Fibroblast of the aortic adventitia (primary cell): ENCODE measurements at places on chromosomes 7 and 10.

DNA sequence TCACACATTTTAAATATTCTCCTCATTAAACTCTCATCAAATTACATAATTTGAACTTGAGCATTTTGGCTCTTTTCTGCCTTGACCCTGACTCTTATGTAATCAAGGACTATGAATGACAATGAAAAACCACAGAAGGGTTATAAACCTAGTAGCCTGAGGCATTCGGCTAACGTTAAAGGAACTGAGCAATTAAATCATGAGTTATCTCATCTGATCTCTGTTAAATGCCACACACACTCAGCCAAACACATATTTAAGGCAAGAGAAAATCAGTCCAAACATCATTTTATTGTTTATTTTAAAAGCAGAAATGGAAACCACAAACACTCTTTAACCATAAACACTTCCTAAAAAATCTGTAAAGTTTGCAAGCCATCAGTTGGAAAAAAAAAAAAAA, 204.3 kb downstream of the DGKI start:
- no peak for DNase-seq

- DNase-seq, result no peak
Measured at GRCh38 chr7:36961693-36962092, 237.4 kb upstream of the AOAH start.

DNA sequence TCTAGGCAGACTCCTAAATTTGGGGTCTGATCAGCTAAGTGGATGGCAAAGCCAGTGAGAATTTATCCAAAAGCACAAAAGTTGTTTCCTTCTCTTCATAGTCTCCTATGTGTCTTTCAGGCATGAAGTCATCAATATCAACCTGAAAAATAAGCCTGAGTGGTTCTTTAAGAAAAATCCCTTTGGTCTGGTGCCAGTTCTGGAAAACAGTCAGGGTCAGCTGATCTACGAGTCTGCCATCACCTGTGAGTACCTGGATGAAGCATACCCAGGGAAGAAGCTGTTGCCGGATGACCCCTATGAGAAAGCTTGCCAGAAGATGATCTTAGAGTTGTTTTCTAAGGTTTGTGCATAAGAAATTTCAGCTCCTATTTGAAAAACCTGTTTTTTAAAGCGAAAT, 4.8 kb downstream of the GSTO1 start:
- DNase-seq, result no peak

DNA sequence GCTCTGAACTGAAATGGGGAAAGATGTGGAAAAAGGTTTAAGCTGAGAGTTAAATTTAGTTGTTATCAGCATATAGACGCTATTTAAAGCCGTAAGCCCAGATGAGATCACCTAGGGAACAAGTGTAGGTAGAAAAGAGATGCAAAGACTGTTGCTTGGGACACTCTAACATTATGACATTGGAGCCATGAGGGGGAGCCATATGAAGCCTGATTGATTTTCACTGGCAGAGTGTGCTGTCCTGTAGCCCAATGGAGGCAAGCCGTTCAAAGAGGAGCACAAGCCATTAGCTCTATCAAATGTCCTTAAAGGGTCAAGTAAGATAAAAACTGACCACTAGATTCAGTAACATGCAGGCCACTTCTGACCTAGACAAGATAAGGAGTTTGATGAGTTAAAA, 223.3 kb downstream of the TWIST1 start:
- DNase-seq, result no peak

GRCh38 chr7:35697414-35698175, 2.7 kb upstream of the HERPUD2 start:
- DNase-seq, result peak; percentile 36

DNA sequence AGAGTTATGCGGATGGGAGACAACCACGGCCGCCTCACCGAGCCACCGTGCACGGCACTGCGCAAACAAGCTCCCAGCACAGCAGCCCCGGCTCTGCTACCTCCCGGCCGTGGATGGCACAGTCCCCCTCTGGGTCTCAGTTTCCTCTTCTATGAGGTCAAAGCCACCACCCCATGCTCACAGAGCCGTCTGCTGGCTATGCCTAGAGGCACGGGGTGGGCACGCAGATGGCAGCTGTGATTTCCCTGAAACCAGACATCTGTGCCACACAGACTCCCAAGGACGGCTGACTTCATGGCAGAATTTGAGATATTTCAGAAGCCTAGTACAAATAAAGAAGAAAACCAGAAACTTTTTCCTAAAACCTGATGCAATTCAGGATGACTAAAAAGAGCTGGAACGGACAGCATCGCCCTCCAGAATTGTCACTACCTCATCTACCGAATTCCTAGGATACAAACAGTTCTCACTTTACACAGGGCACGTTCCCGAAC, 73.2 kb downstream of the AMZ1 start:
- no peak for DNase-seq

- peak; percentile 82 for DNase-seq
Measured at GRCh38 chr10:80104066-80104926, 25.8 kb downstream of the TMEM254 start.

DNA sequence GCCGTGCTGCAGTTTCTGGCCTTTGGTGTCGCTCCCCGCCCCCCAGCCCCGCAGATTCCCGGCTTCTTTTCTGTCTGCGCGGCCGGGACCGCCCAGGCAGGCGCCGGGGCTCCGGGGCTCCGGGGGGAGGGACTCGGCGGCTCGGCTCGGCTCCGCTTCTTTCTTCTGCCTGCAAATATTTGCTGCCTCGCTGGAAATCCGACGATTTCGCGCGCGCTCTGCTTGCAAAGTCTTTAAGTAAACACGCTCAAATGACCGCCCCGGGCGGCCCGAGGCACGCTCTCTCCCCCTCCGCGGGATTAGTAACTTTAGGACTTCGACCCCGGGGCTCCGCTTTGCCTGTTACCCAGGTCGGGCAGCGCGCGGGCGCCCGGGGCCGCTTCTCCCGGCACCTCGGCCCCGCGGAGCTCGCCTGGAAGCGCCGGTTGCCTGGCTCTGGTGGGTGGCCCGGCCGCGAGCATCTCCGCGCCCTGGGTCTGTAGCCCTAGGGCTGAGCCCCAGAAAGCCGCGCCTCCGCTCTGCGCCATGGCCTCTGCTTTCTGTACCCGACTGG, 3.9 kb upstream of the GATA3 start:
- DNase-seq, result peak; percentile 34

DNA sequence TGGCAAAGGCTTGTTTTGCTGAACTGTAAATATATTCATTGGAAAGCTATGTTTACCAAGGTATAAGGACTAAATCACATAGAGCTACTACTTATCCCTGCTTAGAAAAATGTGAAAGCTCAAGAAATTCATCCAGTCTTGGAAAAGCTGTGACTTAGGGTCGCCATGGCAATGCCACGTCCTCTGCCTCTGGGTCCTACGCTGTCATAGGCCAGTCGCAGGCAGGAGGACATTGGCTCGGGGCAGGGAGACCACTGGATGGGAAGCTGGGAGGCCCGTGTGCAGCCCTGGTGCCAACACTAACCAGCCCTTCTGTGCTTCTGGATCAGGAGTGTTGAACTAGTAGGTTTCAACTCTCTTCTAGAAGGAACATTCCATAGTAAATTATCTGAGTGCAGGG, 67.3 kb upstream of the PDZD8 start:
- no peak for DNase-seq

GRCh38 chr10:85510682-85511081, 855.9 kb downstream of the GRID1 start:
- no peak for DNase-seq

GRCh38 chr7:48154792-48155413, 16.4 kb upstream of the ABCA13 start:
- DNase-seq, result peak; percentile 63

GRCh38 chr10:44715136-44715535, 196.0 kb upstream of the TMEM72 start:
- DNase-seq, result peak; percentile 77

DNA sequence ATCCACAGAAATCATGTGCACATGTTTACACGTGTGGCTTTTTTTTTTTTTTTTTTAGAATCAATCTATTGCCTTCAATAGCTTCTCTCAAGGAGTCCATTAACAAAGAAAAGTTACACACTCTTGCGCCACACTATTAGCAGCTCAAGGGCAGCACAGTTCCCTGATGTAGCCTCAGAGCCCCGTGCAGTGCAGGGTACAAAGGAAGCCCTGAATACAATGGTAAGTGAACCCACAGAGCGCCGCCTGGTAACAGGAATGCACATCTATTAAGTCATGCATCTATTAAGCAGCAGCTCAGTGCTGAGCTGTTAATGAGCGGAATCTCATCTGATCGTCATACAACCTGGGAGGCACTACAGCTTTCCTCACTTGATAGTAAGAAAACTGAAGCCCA, 113.7 kb upstream of the PDLIM1 start:
- DNase-seq, result no peak

DNA sequence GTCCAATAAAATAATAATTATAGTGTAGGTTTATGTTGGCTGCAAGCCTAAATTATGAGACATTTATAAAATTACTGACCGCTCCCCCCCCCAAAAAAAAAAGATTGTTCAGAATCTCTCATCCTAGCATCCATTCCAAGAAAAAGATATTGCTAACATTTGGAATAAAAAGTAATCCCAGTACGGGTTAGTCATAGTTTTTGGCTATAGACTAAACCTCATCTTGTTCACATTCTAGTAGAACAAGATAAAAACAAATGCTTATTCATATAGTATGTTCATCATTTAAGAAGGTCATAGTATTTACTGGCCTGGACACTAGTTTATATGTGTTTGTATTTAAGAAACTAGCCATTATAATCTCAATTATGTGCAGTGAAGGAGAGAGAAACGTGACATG, 44.0 kb downstream of the ADK start:
- peak; percentile 82 for DNase-seq

DNA sequence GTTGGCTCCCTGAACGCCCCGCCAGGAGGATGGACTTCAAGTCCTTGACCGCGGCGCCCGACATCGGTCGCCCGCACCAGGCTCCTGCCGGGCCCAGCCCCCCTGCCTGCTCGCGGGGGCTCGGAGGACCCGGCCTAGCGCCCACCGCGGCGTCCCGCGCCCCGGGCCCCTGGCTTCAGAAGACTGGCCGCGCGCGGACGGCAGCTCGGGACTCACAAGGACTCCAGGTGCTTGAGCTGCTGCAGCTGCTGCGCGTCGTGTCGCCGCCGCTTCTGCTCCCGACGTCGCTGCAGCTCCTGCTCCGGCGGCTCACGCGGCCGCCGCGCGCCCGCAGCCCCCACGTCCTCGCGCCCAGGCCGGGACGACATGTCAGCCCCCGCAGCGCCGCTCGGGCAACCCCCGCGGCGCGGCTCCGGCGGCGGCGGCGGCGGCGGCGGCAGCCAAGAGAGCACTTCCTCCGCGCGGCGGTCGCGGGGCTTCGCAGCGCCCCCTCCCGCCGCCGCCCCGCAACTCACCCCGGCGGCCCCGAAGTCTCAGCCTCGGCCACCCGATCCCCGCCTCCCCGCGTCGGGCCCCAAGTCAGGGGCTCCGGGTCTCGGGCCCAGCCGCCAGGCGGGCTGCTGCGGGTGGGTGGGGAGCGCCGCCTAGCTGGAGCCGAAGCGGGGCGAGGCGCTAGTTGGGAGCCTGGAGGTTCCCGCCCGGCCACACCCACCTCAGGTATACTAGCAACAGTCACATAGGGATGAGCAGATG, at the start of gene RP9:
TSS of gene RP9 (minus strand) at position 400 of the 753 bp plus-strand sequence. CDS start at position 368, 32 bp downstream.
- peak; percentile 25 for DNase-seq

GRCh38 chr10:110081911-110082310, 74.1 kb downstream of the ADD3 start:
- peak; percentile 89 for DNase-seq

DNA sequence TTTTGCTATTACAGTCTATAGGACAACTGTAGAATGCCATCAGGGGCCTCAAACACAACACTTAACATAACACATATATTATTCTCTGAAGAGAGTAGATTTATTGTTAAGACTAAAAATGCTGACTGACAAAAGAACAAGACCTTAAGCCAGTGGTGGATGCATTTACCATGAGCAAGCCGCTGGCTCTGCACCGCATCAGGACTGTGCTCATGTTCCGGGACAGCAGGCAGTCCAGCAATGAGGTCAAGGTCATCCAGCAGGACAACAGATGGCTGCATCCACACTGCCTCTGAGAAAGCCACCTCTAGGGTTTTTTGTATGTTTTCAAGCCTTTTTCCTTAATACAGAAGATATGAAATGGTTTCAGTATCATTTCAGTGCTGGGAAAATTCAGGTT, 23.8 kb downstream of the PEX1 start:
- no peak for DNase-seq

GRCh38 chr10:114974625-114975024, 36.6 kb downstream of the TRUB1 start:
- peak; percentile 5 for DNase-seq

DNA sequence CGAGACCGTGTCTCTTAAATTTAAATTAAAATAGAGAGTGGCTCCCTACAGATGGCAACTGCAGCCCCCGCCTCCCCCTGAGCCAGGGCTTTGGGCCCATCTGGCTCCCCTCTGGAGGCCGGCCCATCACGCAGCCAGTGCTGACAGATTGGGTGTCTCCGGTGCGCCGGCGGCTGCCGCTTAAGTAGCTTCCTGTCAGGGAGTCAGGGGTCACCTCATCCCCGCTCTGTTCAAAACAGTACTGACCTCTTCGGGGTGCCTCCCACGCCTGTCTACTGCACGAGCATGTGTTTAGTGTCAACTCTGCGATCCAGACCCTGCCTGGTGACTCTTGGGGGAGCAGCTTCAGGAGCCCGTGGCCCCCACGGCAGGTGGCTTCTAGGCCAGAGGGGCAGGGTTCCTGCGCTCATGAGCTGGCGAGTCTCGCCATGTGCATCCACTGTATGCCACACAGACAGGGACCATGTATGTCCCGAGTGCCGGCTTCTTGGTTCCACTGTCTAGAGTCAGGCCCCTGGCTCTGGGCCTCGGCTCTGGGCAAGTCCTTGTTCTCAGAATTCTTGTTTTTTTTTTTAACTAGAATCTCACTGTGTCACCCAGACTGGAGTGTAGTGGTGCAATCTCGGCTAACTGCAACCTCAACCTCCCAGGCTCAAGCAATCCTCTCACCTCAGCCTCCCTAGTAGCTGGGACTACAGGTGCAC, 36.1 kb downstream of the KCTD7 start:
- DNase-seq, result no peak

DNA sequence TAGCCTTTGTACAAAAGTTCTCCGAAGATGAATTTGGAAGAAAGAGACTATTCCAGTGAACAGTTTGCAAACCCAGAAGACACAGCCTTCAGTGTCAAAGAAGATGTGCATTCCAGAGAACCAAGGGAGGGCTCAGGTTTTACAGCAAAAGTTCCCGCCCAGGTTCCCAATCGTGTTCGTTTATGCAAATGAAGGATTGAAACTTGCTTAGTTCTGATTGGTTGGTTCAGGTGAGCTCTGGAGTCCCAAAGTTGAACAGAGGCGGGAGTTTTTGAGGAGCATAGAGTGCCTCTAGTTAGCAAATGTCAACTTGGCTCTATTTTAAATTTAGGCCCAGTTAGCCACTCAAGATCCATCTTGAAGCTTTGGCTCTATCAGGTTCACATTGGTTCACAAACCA, 51.3 kb downstream of the TMEM270 start:
- no peak for DNase-seq

GRCh38 chr7:710161-710560, 16.3 kb upstream of the DNAAF5 start:
- DNase-seq, result no peak

- no peak for DNase-seq
Measured at GRCh38 chr10:780536-781524, 91.4 kb upstream of the DIP2C start.

DNA sequence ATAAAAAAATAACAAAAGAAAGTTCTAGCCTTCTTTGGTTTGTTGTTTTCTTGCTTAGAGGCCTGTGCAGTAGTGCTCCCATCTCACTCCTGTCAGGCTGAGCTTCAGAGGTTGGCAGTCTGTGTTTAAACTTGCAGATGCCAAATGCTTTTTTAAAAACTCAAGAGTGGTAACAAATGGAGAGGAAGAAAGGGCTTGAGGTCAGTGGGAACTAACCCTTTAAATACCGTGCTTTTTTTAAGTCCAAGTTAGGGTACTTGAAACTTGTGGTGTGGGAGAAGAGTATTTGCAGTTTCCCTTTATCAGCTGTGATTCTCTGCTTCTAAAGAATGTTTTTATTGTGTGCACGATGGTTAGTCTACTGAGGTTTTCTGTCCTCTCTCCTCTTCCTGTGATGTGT, 29.4 kb downstream of the ZRANB1 start:
- DNase-seq, result no peak
